ENCODE measurements at places on chromosomes 5 and 9.

- no peak for DNase-seq
Measured at GRCh38 chr9:71767776-71768321, 464 bp downstream of the CEMIP2 start.

DNA sequence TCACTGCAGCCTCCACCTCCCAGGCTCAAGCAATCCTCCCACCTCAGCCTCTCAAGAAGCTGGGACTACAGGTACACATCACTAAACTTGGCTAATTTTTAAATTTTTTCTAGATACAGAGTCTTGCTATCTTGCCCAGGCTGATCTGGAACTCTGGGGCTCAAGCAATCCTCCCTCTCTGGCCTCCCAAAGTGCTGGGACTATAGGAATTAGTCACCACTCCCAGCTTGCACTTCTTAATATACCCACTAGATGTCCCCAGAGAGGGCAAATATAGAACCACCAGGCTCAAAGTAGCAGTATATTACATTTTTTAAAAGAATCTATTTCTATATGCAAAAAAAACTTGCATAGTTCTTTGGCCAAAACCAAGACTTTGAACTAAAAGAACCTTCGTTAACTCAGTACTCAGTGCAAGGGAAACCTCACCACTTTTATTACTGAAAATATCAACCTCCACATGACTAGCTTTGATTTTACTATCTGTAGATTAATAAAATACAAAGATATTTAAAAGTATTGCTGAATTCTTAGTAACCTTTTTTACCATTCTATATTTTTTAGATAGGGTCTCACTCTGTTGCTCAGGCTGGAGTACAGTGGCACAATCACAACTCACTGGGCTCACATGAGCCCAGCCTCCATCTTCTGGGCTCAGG lies 25.8 kb upstream of the HSD17B3 start:
- DNase-seq, result peak; percentile 67

DNA sequence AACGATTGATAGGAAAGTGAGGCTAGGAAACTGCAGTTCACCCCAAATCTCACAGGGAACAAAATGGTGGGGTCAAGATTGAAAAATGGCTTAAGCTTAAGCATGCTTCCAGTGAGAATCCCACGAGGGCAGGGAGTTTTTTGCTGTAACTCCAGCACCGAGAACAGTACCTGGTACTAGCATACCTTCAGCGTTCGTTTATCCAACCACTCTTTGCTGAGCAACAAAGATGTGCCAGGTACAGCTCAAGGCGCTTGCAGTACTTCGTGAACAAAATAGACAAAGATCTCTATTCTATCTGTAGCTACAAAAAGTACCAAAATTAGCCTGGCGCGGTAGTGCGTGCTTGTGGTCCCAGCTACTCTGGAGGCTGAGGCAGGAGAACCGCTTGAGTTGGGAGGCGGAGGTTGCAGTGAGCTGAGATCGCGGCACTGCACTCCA lies 778 bp upstream of the PPP6C start:
- DNase-seq, result no peak

GRCh38 chr9:132669319-132669697 lies 475 bp downstream of the DDX31 start:
- DNase-seq, result no peak

Measured in suppressor macrophage (primary cell).